Stimulated activated CD4-positive, alpha-beta T cell treated with anti-CD3 and anti-CD28 coated beads, Interleukin-12 subunit alpha, Interleukin-12 subunit beta, amount 100 ng/mL, for 4 hours (primary cell): ENCODE measurements at places on chromosomes 11 and 22.

- no peak for DNase-seq
Measured at GRCh38 chr22:17552737-17553136, 10.6 kb upstream of the SLC25A18 start.

DNA sequence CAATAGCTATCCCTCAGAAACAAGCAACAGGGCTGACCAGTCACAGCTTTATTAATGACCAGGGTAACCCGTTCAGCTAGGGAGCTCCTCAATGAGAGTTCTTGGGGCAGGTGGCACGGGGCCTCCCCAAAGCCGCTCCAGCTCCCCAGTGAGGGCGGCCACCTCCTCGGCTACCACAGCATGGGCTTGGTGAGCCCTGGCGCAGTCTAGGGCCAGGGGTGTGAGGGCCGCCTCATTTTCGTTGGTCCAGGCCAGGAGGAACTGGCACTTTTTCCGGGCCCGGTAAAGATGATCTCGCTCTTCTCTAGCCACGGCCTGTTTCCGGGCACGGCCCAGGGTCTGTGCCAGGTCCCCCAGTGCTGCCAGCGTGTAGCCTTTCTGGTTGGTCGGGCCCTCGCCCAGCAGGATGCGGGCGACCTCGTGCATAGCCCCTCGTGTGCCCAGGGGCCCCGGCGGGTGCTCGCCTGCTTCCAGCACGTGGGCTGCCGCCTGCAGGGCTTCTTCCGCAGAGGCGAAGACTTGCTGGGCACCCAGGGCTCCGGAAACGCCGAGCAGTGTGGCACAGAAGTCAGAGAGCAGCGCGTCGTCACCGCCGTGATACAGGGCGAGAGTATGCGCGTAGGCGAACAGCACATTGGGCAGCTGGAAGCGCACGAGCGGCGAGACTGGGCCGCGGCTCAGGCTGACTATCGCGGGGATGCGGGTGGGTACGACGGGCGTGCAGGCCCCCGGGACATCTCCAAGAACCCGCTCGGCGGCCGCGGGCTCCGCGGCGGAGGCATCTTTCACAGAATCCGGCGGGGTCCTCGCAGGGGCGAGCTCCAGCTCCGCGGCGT lies 913 bp downstream of the ZNHIT2 start:
- DNase-seq = peak; percentile 61

GRCh38 chr11:95562196-95562921 lies 227.2 kb downstream of the FAM76B start:
- DNase-seq = no peak

DNA sequence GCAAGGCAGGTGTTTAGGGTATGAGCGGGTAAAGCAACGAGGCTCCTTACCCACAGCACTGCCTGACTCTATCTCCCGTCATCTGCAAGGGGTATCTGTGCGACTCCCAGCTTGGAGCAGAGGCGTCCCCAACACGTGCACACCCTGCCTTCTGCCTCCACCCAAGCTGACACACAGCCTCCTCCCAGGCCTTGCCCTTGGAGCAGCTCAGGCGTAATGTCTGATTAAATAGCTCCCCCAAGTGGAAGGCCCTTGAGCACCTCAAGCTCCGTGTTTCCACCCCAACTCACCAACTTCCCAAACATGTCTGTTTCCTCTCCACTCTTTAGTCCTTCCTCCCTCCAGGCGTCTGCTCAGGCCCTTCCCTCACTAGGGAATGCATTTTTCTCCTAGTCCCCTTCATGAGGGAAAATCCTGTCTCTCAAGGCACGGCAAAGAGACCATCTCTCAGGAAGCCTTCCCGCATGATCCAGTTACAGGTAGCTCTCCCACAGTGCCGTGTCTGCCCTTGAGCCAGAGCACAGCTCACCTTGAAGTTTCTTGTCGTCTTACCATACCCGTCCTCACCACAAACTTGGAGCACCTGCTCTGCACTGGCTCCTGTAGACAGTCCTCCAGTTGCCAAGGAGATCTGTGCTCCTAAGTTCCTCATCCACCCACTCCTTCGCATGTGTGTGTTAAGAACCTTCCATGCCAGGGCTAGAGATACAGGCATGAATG lies 15.8 kb downstream of the CYB5R2 start:
- no peak for DNase-seq

DNA sequence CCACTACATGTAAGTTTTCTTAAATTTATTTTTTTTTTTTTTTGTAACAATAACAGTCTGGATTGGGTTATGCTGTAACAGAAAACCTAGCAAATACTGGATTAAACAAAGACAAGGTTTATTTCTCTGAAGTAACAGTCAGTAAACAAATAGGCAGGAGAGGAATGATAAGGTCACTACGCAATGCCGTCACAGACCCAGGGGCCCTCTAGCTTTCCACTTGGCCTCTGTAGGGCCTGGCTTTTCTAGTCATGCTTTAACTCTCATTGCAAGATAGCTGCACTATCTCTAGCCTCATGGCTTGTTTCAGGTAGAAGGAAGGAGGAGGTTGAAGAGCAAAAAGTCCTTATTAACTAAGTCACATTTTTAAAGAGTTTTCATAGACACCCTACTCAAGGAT lies 6.5 kb downstream of the OR10A6 start:
- no peak for DNase-seq

DNA sequence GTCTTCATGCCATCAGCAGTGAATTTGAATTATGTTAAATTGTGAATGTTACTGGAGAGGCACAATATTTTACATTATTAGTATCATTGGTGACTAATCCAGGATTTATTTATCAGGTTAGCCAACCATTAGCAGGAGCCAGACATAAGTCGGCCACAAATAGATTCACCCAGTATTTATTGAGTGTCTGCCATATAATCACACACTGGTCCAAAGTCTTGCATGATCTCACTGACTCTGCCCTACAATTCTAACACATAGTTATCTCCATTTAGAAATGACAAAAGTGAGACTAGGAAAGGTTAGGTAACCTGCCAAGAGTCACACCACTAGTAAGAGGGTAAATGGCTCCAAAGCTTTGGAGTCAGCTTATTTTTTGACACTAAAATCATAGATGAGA lies 179.6 kb downstream of the BLID start:
- no peak for DNase-seq

GRCh38 chr22:20940186-20940651 lies 23.0 kb downstream of the CRKL start:
- no peak for DNase-seq

DNA sequence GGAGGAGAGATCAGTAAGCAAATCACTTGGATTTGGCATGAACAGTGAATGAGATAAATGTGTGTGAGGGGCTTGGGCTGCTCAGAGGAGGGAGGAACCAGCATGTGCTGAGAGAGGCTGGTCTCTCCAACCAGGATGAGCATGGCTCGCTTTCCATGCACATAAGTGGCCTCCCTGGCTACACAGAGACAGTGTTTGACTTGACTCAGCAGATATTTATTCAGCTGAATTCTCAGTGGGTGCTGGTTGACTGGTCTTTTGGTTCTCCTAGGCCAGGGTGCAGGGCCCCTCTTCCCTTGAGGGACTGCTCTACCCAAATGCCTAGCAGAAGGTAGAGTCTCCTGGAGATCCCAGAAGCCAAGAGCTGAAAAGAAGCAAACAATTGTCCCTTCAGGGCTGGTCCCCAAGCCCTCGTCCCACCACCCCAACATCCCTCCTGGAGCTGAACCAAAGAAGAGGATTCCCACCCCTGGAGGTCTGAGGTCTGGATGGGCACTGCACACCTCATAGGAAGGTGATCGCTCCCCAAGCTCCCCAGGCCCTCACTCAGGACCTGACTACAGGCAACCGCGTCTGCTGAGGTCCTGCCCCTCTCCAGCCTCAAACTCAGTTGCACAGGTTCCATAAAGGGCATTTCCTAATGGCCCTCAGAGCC lies 3.3 kb upstream of the TRIM29 start:
- DNase-seq = no peak

GRCh38 chr11:111796696-111797095 lies 30.5 kb upstream of the PPP2R1B start:
- DNase-seq = no peak

GRCh38 chr22:49289822-49290679 lies 537.6 kb downstream of the BRD1 start:
- DNase-seq = no peak

GRCh38 chr11:20355221-20356219 lies 8.0 kb upstream of the HTATIP2 start:
- DNase-seq = peak; percentile 23

GRCh38 chr11:96189351-96189750 lies 153.6 kb downstream of the MAML2 start:
- no peak for DNase-seq

GRCh38 chr11:129699711-129700304 lies 115.8 kb upstream of the TMEM45B start:
- DNase-seq = no peak
